ENCODE measurements at places on chromosomes 2 and 18.
A peak's percentile ranks its signal among the peaks of the same experiment; 100 is the strongest.

GRCh38 chr2:51258301-51258700 lies 226.4 kb upstream of the NRXN1 start:
- no peak for DNase-seq

- DNase-seq = no peak
These were observed 83.9 kb upstream of the PGAP1 start for GRCh38 chr2:197010200-197011020.

GRCh38 chr2:181660181-181660580 lies 3.3 kb upstream of the CERKL start:
- no peak for DNase-seq

DNA sequence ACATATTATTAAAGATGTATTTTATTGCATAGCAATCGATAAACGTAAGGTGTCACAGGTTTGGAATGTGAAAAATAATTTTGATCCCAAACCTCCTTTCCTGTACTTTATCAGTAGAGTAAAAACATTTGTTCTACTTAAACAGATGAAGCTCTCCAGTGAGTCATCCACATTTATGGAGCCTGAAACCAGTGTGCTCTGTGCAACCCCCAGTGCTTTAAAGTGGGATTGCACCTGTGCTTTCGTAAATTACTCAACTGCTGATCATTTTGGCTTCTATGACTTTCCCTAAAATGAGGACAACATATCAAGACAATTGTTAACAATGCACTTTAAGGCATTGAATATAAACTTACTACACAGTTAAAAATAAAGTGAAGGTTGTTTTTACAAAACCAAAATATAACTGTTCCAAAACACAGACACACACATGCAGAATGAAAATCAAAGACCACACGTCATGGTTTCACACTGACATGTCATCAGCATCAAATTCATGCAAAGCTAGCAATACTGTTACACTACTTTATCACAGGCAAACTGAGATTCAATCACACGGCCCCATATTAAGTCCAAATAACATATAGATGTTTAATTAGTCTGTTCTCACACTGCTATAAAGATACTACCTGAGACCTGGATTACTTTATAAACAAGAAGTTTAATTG lies 9.7 kb downstream of the TMEM18 start:
- peak; percentile 80 for DNase-seq

GRCh38 chr2:104501342-104501741 lies 352.6 kb upstream of the POU3F3 start:
- no peak for DNase-seq

DNA sequence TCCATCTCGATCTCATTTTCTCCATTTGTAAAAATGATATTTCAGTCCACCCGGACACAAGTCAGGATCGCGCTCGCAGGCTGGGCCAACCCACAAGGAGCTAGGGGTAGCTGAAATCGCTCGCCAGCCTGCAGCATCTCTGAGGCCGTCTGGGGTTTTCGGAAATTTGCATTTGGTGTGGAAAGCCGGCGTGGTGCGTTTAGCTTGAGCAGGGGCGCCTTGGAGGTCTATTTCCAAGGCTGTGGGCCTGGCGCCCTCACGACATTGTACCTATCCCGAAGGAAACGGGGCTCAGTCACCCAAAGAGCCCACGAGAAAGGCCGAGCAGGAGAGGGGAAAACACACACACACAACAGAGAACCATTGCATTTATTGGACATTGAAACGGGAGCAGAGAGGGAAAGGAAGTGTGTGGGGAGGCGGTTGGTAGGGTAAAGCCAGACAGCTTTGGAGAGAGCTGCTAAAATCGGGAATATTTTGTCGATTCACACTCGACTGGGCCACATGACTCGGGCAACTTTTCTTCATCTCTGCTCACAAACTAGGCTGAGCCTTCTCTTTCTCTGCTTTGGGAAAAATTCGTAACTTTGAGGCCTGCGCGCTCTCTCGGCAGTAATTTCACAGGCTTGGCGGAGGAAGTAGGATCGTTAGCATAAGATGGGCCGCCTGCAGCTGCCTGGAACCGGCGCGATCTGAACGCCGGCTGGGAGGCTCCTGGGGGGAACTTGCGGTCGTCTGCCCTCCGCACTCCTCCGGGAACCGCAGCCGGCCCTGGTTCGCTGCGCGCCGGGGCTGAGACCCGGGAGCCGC lies 1.1 kb upstream of the HOXD8 start:
- DNase-seq = no peak

GRCh38 chr2:20525041-20526035 lies 78.5 kb downstream of the RHOB start:
- DNase-seq = peak; percentile 77

GRCh38 chr18:59101830-59102414 lies 37.8 kb upstream of the SEC11C start:
- DNase-seq = no peak

DNA sequence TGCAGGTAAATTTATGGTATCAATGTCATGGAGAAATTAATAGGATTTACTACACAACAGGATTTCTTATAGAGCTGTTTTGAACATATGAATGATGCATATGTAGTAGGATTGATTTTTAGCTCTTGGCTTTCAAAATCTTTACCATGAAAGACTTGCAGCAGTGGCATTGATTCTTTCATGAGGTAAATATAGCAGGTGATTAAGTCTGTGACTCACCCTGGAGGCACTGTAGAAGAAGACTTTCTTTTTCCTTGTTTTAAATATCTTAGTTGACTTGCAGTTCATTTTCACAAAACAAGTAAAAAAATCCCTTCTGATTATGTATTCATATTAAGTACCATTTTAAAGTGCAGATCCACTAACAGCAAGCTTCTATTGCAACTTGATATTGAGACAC lies 463.0 kb downstream of the FBXO15 start:
- peak; percentile 38 for DNase-seq

DNA sequence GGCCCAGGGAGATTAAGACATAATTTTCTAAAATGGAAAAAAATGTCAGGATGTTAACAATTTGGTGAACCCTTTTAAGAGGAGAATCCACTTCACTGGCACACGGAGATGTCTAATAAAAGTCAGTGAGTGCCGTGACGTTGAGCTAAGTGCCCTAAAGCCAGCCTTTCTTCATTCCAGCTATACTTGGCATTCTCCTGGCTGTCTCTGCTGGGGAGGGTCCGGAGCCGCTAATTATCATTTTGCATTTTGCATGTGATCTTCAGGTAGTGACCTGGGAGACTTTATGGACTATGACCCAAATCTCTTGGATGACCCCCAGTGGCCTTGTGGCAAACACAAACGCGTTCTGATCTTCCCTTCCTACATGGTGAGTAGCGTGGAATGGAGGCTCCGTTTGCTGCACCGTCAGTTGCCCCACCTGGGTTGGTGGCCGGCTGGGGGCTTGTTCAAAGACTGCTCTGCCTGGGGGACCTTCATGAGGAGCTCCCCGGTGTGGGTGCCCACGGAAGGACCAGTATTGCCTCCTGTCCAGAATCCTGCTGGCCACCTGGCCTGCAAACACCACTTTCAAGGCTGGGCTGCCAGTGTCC lies 101.7 kb downstream of the CABLES1 start:
- no peak for DNase-seq

GRCh38 chr2:43293744-43294695 lies 67.6 kb upstream of the ZFP36L2 start:
- DNase-seq = peak; percentile 99

- DNase-seq = no peak
These were observed 29.7 kb downstream of the INO80D start for GRCh38 chr2:206056286-206056685.

GRCh38 chr2:218658671-218659257 lies 659 bp downstream of the ZNF142 start:
- peak; percentile 25 for DNase-seq

GRCh38 chr2:26245231-26245732 lies 543 bp downstream of the HADHB start:
- DNase-seq = no peak

DNA sequence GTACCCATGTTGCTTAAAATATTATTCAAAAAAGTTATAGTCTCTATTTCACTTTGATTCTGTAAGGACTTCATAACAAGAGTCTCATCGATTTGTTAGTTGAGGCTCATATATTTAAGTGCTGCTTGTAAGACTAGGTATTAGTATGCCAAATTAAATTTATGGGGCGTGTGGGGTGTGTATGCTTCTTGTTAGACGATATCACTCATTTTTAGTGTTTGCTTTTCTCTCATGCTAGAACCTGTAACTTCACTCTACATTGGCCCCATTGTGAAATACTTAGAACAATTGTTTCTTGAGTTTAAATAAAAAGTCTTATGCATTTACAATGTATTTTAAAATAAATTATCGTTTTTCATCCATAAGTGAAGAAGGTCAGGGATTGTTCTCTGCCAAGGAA lies 63.6 kb downstream of the CTNNA2 start:
- DNase-seq = no peak

- DNase-seq = peak; percentile 63
These were observed 48.5 kb upstream of the DTNA start for GRCh38 chr18:34661464-34662087.

DNA sequence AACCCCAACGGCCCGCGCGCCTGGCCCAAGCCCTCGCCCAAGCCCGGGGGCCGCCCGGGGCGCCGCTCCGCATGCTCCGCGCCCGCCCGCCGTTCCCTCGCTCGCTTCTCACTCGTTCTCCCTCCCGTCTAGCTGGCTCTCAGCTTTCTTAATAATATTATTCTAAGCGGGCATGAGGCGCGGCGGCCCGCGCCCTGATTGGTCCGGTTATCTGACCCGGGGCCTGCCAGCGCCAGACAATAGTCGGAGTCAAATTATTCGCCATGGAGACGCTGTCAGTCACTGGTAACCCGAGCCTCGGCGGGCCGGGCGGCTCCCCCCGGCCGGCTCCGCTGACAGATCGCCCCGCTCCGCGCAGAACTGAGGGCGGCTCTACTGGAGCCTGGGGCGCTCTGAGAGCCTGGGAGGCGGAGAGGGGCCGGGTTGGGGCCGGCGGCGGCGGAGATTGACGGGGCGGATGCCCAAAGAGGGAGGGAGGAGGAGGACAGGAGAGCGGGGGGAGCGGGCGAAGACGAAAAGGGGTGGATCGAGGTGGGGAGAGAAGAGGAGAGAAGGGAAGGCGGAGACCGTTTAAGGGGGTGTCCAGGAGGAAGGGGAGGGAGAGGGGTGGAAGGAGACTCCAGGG lies at the start of gene SIX2:
Gene SIX2, minus strand, starts transcription at position 150 of the 625 bp plus-strand sequence. CDS start 342 bp downstream, outside the sequence.
- peak; percentile 97 for DNase-seq

DNA sequence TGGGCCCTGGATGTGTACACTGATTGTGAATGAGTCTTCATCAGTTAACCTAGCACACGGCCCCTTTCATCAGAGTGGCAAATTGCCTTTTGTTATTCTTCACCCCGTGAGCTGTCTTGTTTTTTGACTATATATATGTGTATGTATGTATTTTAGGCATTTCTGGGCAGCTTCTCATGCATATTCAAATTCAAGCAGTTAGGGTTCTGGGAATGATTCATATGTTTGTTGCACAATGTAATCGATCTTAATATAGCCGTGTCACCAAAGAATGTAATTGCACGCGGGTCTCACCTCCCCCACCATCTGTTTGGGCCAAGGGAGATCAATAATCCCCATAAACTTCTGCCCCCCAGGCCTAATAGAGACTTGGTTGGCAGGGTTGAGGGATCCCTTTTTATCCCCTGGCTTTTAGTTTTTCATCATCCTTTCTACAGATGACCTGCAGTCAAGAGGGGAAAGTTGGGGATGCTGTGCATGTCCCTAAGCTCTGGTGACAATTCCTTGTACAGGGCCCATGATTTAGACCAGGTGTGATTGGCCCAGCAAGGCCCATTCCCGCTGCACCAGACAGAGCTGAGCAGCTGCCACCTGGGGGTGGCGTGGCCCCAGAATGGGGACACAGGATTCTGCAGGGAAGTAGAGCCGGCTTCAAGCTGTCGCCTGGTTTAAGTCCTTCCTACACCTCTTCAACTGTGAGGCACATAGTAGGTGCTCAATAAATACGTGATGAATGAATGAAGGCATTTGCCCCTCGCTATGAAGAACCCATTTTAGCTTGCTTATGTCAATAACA lies 19.2 kb downstream of the KCNF1 start:
- DNase-seq = no peak

GRCh38 chr18:38322206-38322605 lies 756.6 kb upstream of the CELF4 start:
- no peak for DNase-seq

DNA sequence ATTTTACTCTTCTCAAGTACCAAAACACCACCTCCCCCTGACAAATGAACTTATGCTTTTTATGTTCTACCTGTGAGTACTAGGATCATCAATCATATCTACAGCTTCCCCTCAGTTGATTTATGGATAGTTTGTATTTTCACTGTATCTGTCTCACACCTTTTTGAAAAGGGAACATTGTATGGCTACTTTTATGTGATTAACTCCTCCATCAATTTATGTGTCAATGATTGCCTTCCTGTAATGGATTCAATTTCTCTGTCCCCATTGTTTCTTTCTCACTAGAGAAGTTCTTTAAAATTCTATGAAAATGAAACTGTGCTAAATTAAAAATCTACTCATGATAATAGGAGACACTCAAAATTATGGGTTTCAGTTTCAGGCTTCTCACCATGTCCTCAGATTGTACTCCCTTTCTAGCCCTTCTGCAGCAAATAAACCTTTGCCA lies 935.0 kb downstream of the TRIB2 start:
- no peak for DNase-seq

DNA sequence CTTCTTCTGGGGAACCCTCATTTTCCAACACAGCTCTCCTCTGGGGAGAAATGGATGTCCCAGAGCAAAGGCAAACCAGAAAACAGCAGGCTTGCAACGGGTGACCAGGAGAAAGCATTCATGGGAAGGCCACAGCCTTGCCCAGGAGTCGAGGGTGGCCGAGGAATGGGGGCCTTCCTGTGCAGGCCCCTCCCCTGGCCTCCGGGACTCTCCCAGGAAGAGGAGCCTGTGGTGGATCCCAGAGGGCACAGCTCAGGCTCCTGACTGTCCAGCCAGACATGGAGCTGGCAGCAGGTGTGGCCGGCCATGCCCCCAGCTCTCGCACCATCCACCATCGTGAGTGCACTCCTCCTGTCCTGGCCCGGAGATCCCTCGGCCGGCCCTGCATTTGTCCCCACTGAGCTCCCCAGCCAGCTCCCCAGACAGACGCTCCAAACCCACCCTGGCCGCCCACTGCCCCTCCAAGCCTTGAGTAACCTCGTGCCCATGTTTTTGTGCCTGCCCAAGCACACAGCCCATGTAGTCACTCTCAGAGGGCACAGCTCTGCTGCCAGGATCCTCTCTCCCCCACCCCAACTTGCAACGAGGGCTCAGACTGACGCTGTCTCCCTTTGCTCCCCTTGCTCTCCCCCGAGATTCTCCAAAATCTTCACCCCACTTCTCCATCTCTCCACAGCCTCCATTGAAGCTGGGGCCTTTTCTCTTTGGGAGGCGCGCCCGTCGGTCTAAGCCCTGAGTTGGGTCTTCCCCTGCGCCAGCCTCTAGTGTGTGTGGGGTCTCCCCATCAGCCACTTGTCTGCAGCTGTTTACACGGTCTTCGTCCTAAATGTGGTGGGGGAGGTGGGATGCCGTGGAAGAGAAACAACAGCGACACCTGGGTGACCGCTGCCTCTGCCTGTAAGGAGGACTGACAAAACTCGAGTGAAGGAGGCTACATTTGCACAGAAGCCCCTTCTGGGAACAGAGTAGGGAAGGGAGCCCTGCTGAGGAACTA lies 9.8 kb downstream of the PRLH start:
- DNase-seq = no peak

DNA sequence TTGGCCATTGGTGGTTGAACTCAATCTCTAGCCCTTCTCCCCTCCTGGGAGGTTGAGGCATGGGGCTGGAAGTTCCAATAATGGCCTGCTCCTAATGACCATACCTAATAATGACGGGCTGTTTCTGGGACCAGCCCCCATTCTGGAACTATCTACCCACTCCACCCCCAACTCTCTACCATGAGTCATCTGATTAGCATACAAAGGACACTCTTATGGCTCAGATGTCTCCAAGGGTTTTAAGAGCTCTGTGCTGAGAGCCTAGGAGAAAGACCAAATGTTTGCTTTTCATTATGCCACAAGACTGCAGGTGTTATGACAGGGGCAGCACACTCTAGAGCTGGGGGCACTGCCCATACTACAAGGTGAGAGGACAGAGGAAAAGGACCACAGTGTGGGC lies 137.0 kb upstream of the NCKAP5 start:
- peak; percentile 18 for DNase-seq
